Colonic mucosa (tissue), 4 donors: ENCODE measurements at places on chromosomes 1 and 21. TPM values are rescaled to one million over a fixed set of nuclear protein-coding genes. Genes with fewer than 3 reads are reported as not detected.

DNA sequence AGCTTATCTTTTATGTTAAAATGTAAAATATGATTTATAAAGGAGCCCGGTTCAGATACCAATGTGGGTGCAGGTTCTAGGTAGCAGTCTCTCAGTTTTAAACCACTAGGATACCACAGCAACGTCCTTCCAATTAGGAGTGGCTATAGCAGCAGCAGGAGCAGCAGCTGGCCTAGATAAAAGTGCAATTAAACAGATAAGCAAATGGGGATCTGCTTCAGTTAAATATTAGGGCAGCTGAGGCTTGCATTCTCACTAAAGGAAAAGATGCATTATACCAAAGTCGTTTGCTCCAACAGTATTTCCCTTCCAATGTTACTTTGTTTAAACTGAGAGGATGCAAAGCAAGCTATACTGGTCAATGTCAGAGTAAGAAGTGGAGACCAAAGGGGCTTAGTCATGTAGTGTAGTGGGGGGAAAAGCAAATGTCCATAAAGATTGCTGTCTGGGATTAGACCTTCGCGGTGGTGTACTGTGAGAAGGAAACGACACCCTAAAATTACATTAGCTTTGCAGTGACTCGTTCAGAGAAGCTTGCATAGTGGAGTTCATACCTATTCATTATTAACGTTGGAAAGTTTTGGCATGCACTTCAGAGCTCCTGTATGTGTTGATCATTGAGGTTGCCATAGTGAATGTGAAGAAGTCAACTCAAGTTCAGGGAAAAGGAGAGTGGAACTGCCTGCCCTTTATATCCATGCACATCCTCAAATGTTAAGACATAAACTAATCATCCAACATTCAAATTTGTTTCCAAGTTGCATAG is 272.2 kb downstream of the VAV3 start:
- DNase-seq = no peak

GRCh38 chr1:210262167-210262896 is 29.7 kb downstream of the SERTAD4 start:
- DNase-seq = no peak

DNA sequence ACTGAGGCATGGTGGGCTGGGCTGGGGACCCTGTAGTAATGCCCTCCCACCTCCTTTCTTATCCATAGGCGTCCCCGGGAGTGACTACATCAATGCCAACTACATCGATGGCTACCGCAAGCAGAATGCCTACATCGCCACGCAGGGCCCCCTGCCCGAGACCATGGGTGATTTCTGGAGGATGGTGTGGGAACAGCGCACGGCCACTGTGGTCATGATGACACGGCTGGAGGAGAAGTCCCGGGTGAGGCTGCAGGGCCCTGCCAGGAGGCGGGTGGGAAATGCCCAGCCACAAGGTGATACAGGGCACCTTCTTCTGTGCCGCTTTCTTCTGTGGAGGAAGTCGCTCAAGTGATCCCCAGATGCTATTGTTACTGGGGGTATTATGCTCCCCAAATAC is 32.3 kb upstream of the KDM4A start:
- no peak for DNase-seq

DNA sequence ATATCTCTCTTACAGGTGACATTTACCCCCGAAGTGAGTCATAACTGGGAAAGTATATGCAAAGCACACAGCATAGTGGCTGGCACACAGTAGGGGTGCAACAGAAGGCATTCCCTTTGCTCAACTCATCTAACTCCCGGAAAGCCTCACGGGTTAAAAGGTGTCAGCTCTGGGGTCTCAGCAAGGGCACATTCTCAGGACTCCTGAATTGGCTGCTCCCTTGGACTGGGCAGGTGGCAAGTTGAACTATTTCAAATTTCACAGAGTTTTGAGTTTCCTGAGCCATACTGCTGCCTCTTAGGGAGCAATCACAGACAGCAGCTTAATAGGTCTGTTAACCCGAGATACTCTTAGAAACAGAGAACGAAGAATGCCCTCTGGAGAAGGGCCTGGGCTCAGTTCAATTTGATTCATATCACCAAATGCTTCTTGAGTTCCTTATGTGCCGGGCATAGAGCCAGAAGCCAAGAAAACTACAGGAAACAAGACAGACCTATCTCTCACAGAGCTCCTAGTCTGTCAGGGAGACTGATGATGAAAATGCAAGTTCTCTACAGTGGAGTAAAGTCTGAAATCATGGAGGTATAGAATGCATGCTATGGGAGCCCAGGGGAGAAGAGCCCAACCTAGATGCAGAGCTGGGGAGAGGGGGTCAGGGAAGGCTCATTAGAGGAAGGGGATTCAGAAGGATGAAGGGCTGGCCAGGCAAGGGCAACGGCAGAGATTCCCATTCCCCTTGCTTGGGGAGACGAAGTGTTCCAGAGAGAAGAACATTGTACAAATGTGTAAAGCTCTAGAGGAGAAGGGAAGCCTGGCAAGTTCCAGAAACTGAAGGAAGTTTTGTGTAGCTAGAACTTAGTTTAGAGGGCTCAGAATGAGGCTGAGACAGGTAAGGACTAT is 143.9 kb upstream of the HMGB4 start:
- no peak for DNase-seq

GRCh38 chr1:172149346-172149745 is 271.1 kb upstream of the C1orf105 start:
- no peak for DNase-seq

GRCh38 chr1:86858524-86859261 is 55.2 kb downstream of the SELENOF start:
- no peak for DNase-seq

DNA sequence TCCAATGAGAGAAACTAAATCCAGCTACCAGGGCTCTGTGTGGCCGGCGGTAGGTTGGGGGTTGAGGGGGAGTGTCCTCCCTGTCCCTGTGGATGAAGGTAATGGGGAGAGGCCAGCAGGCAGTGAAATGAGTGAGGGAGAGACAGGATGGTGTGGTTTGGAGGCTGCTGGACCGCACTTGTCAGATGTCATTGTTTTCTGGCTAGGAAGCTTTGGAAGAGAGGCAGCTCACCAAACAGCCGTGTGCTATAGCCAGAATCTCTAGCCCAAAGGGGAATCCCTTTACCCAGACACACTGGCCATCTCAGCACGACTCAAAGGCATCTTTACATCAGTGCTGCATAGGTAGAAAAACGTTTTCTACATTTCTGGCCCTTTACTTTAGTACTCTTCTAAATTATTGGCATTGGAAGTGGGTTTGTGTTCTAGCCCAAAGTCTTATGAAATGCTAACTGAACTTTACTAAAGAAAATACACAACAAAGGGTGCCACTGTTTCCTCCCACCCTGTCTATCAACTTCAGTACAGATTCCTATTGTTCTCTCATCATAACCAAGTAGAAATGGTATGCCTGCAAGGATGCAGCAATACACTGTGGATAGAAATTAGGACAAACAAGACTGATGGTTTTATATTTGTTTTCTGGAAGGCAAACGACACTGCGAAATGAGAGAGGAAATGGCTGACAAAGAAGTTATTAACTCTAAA is 95.9 kb upstream of the COA6 start:
- no peak for DNase-seq

- DNase-seq = no peak
Observed at GRCh38 chr1:197224160-197224559, 43.9 kb upstream of the CRB1 start.

DNA sequence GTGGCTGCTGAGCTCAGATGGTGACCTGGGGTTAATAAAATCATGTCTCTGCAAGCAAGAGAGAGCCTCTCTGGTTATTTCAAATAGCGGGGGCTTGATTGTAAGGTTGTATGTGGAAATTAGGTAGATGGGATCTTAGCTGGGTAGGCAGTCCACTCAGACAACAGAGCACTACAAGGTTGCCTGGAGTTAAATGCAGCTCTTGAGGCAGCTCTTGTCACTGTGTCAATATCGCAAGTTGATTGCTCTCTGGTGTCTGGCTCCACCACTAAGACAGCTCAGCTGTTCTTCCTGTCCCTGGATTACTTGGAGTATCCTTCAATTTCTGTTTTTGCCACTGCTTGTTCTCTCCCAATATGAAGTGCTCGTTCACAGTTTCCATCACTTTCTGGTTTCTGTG is 93.8 kb downstream of the C21orf91 start:
- DNase-seq = no peak

GRCh38 chr1:222620566-222620965 is 2.7 kb downstream of the MIA3 start:
- DNase-seq = no peak

DNA sequence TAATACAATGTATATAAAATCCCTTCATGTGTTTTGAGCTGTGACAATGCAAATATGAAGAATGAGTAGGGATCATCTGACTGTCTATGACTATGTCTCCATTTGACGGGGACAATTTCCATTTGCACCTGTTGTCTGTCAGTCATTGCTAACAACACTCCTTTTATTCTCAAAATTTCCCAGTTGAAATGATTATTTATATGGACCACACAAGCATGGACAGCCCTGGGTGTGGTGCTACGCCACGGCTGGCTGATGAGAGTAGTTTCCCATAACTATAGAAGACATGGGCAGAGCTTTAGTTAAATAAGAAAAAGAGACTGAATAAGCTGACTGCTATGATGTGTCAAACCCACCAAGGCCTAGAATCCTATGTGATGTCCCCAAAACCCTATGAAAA is 135.8 kb downstream of the MAP3K21 start:
- DNase-seq = no peak

- no peak for DNase-seq
Observed at GRCh38 chr1:229323201-229323600, 19.6 kb downstream of the CCSAP start.

The ACOT11 gene
- 82.5 TPM for total RNA-seq

The TRIM46 gene
- total RNA-seq = 0.10 TPM

The CD160 gene
- total RNA-seq = 0.61 TPM

The HCN3 gene
- 12.4 TPM for total RNA-seq

The TTC24 gene
- not detected for total RNA-seq

The MYBPH gene
- total RNA-seq = not detected

The SAMSN1 gene
- total RNA-seq = 2.5 TPM
